ENCODE measurements at places on chromosomes 4 and X. TPM values are rescaled to one million over a fixed set of nuclear protein-coding genes. Genes with fewer than 3 reads are reported as not detected.

DNA sequence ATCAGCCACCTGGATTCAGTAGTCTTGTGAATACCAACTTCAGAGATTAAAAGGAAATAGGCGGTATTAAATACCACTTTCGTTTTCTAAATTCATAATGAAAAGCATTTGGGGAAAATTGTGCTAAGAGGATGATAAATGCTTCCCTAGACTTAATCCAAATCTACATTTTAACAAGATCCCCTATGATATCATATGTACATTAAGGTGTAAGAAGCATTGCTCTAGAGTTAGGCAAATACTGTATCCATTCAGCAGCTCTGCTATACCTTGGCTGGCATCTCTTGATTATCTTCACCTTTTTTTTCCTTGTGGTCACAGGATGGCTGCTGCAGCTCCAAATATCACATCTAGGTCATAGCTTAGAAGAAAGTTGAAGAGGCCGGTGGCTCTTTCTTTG is 40.6 kb upstream of the PHEX start:
- no peak for DNase-seq

The GRIA2 gene
- total RNA-seq = not detected

The ARHGEF38 gene
- total RNA-seq = 15.5 TPM

GRCh38 chr4:121668368-121669162 is 28.2 kb downstream of the ANXA5 start:
- no peak for DNase-seq

The MSANTD1 gene
- total RNA-seq = 1.0 TPM

DNA sequence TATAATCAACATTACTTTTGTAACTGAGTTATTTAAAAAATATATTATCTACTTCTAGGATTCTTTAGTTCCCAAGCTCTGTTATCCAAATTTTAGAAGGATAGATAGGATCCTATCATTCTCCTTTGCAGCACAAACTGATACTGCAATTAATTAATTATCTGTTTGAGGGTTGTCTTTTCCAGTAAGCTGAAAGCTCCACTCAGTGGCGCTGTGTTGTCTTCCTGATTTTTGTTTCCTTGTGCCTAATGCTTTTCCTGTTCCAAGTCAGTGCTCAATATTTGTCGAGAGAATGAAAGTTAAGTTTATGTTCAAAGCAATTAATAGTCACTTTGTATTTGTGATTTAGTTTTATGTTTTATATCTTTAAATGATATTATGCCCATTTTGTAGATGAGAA is 107.4 kb upstream of the ANK2 start:
- DNase-seq = no peak

The KIAA1210 gene
- not detected for total RNA-seq

- no peak for DNase-seq
Observed at GRCh38 chr4:99669084-99669483, 11.5 kb upstream of the C4orf54 start.

DNA sequence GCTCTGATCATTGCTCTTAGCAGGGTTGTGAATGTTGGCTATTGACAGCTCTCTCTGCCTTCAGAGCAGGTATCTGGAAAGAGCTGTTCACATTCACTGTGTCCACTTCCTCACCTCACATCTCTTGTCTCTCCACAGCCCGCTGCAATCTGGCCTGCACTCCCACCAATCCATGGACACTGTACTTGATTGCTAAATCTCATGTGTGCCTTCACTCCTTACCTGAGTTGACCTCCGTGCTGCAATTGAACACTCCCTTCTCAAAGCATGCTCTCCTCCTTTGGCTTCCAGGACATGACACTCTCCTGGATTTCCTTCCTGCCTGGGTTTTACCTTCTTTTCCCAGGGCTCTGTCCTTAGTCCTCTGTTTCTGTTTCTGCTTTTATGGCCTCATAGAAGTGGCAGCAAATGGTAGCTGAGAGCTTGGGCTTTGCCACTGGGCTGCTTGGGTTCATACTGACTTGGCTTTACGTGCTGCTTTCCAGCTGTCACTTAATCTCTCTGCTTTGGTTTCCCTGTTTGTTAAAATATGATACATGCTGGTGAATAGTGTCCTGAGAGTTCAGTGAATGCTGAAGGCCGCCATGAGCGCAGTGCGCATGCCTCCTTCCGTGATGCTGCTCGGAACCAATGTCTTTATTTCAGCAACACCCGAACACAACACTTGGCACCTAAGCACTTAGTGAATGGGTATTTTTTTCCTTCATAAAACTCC is 29.5 kb downstream of the DCUN1D4 start:
- no peak for DNase-seq

- DNase-seq = no peak
Observed at GRCh38 chrX:23990455-23990854, 36.5 kb downstream of the KLHL15 start.

DNA sequence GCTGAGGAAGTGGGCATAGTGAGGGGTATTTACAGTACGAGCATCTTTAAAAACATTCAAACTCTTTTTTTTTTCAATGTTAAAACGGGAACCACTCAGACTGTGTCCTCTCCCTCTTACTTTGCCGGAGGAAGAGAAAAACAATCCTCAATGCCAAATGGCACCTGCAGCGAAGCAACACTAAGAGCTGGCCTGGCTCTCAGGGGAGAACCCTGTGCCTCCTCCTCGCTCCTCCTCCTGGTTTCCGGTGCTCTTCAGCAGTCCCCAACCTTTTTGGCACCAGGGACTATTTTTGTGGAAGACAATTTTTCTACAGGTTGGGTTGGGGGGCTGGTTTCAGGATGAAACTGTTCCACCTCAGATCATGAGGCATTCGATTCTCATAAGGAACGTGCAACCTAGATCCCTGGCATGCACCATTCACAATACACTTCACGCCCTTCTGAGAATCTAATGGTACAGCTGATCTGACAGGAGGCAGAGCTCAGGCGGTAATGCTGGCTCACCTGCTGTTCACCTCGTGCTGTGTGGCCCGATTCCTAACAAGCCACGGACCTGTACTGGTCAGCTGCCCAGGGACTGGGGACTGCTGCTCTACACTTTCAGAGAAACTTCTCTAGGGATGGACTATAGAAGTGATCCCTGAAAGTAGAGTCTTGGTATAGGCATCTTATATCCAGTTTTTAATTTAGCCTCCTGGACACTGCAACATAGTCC is 404.1 kb downstream of the RAPGEF2 start:
- DNase-seq = no peak

- DNase-seq = no peak
Observed at GRCh38 chrX:53312946-53313727, 31.8 kb upstream of the IQSEC2 start.

DNA sequence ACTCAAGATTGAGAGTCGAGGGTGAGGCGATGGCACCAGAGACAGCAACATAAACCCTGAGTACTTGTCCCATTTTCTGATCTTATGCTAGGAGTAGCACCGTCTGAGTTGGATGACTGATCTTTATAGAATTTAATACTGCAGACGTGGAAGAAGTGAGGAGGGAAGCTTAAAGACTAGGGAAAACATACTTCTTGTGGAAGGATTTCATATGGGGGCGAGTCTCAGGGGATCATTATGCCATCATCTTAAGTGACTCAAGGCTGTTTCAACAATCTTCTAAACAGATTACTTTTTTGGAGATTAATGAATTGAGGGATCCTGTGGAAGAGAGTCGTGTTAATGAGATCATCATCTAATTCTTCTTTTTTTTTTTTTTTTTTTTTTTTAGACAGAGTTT is 17.2 kb upstream of the FAT1 start:
- DNase-seq = no peak

DNA sequence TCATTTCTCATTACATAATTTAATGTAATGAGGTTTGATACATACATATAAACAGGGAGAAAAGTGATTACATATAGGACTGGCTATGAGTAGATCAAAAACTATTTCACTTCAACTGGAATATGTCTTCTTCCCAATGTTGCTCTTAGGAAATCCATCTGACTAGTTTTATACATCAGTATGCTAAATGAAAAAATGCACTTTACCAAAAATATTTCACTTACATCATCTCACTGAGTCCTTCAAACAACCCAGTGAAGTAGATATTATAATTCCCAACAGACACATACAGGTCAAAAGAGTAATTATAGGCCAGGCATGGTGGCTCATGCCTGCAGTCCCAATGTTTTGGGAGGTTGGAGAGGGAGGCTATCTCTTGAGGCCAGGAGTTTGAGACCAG is 215.9 kb downstream of the MID1 start:
- no peak for DNase-seq

The TCEAL3 gene
- total RNA-seq = 20.1 TPM

DNA sequence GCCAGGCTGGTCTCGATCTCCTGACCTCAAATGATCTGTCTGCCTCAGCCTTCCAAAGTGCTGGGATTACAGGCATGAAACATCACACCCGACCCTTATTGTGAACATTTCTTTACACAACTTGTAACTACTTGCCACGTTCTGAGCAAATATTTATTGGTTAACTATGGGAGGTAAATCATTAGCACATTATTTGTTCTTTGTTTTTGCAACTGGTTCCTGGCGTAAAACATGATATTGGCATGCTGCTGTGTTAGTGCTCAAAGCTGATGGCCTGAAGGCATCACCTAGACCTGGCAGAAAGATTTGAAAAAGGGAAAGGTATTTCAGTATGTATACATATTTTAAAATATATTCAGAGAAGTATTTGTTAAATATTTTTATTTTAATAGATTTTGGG is 438.3 kb upstream of the PRKX start:
- no peak for DNase-seq

GRCh38 chrX:6701085-6701484 is 166.2 kb upstream of the VCX3A start:
- DNase-seq = no peak

GRCh38 chr4:105755375-105755774 is 46.8 kb downstream of the GSTCD start:
- no peak for DNase-seq

- DNase-seq = no peak
Observed at GRCh38 chr4:69835766-69836165, 24.2 kb downstream of the SULT1E1 start.

DNA sequence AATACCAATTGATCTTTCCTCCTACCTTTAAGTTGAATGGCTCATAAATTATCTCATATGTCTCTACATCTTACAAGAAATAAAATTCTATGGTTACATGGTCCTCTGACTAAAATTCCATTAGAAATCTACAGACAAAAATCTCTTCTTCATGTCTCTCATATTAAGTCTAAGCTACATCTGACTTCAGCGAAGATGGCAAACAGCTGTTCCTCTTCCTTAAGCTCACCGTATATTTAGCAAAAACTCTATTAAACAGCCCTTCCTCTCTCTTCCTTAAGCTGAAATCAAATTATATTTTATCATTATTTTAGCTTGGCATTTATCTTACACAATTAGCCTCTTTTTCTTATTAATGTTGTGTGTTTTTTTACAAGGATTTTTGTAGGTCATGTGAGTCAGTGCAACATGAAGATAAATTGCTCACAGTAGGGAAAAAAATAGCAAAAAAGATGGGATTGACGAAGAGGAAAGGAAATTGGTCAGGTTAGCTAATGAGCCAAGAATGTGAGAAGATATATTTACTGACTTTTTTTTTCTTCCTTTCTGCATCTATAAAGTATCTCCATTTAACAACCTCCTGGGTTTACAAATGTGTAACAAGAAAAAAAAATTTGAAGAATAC is 2412.8 kb downstream of the ARAP2 start:
- DNase-seq = no peak

DNA sequence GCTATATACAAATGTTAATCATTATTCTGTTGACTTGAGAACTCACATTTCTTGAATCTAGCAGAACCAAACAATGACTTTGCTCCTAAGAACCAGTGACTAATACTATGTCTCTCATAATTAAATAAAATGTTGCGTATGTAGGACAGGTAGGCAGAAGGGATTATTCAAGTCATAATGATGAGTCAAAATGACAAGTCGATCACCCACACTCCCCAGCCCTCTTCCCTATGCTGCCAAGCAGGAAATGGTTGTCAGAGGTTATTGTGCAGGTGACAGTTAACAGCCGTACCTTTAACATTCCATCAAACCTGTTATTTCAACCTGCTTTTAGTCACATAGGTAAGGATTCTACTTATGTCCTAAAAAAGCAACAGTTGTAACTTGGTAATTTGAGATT is 22.0 kb upstream of the STK26 start:
- DNase-seq = no peak

The VCX2 gene
- total RNA-seq = not detected

DNA sequence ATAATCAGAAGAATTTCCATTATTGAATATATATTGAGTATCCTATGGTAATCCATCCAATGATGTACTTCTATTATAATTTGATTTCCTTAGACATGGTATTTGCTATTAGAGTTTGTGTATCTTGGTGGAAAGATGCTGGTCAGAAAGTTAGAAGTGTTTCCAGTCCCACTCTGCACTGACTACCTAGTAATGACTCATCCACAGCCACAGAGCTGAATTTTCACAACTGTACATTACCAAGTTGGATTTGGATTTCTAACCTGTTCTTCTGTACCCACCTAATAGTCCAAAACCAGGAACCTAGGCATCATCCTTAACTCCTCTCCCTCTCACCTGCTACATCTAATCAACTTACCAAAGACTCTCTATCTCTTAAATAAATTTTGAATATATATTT is 145.4 kb downstream of the REELD1 start:
- DNase-seq = no peak

The NR0B1 gene
- not detected for total RNA-seq

DNA sequence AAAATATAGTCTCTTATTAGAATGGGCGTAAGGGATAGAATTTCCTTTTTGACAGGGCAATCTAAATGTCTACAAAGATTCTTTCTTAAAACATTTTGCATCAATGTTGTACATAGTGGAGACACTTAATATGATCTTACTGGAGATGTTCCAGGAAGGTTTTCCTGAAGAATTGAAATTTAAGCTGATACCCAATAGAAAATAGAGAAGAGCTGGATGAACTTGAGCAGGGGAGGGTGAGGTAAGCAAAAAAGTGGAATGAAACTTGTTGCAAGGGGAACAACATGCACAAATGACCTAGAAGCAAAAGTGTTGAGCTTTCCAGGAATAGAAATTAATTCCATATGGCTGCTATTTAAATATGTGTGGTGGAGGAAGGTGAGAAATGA is 19.7 kb downstream of the SLAIN2 start:
- DNase-seq = no peak

The TADA2B gene
- 23.2 TPM for total RNA-seq

- DNase-seq = peak; percentile 51
Observed at GRCh38 chr4:1393866-1394265, 12.4 kb downstream of the NKX1-1 start.

The SPANXB1 gene
- not detected for total RNA-seq

DNA sequence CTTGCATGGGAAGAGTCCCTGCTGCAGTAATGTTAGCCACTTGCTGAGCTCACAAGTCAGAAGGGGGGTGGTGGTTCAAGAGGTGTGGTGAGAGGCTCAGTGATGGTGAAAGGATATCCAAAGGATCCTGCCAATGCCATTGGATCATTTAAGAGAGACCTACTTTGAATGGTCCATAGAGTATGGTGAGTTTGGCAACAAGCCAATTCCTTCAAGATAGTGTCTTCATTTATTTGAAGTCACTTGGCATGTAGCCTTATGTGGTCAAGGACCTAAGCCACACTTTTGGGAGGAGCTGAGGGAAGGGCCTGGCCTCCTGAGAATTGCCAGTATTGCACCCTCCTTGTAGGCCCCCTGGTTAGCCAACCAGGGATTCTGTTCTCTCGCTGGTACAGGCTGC is 87.9 kb downstream of the TSPAN7 start:
- DNase-seq = no peak
